ENCODE measurements at places on chromosomes 11 and 22.

DNA sequence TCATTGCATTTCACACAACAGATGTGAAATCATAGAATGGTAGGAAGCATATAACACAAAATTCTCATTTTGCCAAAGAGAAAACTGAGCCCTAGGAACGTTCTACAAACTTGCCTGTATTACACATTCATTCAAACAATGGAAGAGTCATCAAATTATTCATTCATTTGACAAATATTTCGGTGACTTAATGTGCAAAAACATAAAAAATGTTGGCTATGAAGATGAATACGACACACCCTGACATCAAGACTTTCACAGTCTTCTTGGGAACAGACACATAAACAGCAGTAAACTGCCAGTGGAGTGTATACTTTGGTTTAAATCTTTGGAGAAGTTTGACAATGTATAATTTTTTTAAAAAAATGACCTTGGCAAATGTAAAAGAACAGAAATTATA is 20.4 kb upstream of the C11orf87 start:
- no peak for DNase-seq

GRCh38 chr11:64848826-64849597 is 4.6 kb upstream of the CDC42BPG start:
- no peak for DNase-seq

DNA sequence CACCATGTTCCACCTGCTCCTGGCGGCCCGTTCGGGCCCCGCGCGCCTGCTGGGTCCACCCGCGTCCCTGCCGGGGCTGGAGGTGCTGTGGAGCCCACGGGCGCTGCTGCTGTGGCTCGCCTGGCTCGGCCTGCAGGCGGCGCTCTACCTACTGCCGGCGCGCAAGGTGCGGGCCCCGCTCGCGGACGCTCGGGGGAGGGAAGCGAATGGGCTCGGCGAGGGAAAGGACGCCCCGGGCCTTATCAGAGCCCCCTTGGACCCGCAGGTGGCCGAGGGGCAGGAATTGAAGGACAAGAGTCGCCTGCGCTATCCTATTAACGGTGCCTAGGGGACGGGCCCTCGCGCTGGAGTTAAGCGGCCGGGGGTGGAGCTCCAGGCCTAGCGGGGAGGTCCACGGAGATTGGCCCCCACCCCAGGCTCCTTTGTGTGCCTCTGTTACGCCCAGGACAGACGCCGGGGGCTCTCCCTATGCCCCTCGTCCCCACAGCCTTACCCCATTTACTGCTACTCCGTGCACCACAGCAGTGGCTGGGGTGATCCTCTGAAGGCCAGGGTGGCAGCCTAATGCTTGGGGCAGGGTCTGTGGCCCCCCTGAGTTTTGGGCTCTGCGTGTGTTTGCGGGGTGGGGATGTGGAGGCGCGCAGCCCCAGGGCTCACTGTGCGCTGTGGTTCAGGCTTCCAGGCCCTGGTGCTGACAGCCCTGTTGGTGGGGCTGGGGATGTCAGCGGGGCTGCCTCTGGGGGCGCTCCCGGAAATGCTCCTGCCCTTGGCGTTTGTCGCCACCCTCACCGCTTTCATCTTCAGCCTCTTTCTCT is 1.1 kb downstream of the TM7SF2 start:
- peak; percentile 69 for DNase-seq

DNA sequence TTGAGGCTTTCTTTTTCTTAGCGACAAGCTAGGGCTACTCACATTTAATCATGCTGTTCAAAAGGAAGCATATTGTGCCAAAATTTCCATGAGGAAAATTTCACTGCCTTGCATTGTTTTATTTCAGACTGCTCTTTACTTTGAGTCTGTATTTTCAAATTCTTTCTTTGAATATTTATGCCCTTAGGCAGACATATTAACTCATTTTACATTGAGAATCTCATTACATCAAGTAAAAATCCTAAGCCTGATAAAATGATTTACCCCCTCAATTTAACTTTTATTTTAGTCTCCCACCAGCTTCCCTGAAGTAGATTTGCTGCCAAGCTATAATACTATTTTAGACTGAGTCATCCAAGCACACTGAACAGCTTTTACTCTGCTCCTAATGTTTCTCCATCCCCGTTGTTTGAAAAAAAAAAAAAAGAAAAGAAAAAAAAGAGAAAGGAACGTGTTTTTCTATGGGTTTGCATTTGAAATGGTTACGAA is 189.3 kb upstream of the MTMR2 start:
- no peak for DNase-seq

- DNase-seq = no peak
Observed at GRCh38 chr11:119416606-119417580, 6.1 kb downstream of the THY1 start.

DNA sequence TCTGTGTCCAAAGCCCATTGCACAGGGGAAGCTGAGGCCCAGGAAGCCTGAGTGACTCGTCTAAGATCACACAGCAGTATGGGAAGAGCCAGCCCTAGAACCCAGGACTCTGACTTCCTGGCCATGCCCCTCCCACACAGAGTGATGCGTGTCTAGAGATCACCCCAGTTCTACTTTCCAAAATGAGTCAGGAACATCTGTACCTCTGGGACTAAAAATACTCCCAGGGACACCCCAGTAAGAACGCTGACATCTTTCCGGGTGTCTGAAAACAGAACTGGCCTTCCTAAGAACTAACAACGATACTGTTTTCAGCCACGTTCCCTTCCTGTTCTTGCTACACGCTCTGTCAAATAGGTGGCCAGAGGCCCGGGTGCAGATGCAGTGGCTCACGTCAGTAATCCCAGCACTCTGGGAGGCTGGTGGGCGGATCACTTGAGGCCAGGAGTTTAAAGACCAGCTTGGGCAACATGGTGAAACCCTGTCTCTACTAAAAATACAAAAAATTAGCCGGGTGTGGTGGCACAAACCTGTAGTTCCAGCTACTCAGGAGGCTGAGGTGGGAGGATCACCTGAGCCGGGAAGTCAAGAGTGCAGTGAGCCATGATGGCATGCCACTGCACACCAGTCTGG is 21.7 kb upstream of the PDGFB start:
- no peak for DNase-seq

DNA sequence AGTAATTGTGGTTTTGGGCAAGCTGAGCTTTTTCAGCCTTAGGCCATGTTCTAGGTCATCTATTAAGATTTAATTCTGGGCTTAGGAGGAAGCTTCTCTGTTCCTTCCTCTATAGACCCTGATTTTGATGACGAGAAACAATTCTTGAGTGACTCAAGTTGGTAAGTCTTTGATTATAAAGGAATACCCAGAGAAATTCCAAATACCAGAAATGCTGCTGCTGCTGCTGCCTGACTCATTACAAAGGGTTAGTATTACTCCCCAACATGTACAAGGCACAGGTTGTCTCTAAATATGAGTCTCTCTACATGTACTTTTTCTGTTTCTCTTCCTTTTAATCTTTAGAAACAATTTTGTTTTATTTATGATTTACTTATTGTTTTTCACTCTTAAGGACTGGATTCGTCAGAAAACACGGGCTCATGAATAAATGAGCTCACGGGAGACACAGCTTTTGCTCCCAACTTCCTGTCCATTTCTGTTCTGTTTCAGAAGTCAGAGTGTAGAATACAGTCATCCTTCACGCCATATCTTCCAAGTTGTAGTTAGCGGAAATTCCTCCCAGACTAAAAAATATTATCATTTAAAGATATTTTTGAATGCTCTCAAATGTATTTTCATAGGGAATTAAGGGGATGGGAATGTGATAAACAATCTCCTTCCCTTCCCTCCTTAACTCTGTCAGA is 31.8 kb upstream of the RBMXL2 start:
- no peak for DNase-seq

- peak; percentile 66 for DNase-seq
Observed at GRCh38 chr11:2945031-2945756, 16.0 kb upstream of the PHLDA2 start.

- no peak for DNase-seq
Observed at GRCh38 chr22:25540908-25541660, 23.4 kb upstream of the GRK3 start.

DNA sequence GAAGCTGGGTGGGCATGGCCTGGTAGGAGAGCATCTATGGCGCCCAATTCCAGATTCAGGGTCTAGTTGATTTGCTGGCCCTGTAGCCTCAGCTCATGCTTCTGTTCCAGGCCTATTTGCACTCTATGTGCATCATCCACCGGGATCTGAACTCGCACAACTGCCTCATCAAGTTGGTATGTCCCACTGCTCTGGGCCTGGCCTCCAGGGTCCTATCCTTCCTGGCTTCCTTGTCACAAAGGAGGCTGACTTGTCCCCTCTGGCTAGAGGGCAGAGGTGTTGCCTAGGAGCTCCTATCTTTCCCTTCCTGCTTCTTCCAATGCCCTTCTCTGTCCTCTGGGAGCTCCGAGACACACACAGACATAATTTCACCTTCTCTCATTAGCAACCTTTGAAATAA is 21.3 kb downstream of the PIK3IP1 start:
- no peak for DNase-seq

- no peak for DNase-seq
Observed at GRCh38 chr22:45150139-45150538, 13.6 kb upstream of the NUP50 start.

GRCh38 chr22:43186272-43187170 is at the start of gene TTLL12:
Gene TTLL12, minus strand, starts transcription at chr22:43187134. Its CDS starts 65 bp downstream, at chr22:43187069.
- peak; percentile 81 for DNase-seq

DNA sequence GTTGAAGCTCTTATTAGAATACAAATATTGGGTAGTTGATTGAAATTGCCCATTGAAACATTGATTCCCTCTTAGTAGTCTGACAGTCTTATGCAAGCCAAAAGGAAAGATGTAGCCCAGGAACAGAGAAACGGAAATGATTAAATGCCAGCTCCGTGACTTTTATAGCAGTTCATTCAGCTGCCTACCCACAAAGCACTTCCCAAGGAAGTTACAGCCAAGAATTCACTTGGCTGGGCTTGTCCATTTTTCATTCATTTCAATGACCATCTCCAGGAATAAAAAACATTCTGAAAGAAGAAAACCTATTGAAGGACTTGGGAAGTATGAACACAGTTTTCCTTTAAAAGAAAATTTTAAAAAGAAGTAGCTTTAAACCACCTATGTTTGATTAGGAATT is 62.0 kb downstream of the NCAM1 start:
- no peak for DNase-seq

GRCh38 chr11:69316956-69317355 is 23.0 kb downstream of the MYEOV start:
- DNase-seq = no peak

DNA sequence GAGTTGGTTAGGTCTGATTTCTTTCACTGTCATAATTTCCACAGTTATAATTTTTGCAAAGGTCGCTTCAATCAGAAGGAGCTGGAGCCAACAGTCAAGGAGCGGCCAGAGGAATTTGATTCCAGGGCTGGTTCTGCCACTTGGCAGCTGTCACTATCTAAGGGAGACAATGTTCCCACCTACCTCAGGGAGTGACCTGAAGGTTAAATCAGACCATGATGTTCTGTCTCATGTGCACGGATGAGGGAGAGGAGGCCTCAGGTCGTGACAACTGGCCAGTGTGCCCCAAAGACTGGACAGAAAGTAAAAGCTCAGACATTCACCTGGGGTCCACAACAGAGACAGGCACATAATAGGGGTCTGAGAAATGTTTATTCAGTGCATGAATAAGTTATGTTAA is 7.6 kb downstream of the MRGPRD start:
- no peak for DNase-seq

- DNase-seq = no peak
Observed at GRCh38 chr11:44464741-44465140, 100.7 kb upstream of the CD82 start.

- DNase-seq = no peak
Observed at GRCh38 chr22:46754110-46754799, 8.2 kb upstream of the TBC1D22A start.

GRCh38 chr11:105588001-105588400 is 21.9 kb upstream of the GRIA4 start:
- no peak for DNase-seq

GRCh38 chr11:66612458-66612857 is 4.0 kb upstream of the RBM14 start:
- no peak for DNase-seq

DNA sequence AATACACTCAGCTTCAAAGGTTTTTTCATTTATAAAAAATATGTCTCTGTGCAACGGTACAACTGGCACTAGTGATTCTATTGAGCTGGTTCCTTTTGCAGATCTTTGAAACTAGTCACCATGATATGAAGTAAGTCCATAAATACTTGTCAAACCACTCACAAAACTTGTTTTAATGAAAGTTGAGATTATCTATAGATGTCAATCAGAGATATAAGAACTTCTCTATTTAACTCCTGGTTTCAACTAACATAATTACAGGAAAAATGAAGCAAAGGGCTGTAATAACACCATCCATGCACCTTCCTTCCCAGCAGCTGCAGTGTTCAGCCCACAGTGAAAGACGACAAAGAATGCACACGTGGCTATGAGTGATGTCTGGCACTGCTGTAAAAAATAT is 44.7 kb downstream of the TMEM123 start:
- no peak for DNase-seq

DNA sequence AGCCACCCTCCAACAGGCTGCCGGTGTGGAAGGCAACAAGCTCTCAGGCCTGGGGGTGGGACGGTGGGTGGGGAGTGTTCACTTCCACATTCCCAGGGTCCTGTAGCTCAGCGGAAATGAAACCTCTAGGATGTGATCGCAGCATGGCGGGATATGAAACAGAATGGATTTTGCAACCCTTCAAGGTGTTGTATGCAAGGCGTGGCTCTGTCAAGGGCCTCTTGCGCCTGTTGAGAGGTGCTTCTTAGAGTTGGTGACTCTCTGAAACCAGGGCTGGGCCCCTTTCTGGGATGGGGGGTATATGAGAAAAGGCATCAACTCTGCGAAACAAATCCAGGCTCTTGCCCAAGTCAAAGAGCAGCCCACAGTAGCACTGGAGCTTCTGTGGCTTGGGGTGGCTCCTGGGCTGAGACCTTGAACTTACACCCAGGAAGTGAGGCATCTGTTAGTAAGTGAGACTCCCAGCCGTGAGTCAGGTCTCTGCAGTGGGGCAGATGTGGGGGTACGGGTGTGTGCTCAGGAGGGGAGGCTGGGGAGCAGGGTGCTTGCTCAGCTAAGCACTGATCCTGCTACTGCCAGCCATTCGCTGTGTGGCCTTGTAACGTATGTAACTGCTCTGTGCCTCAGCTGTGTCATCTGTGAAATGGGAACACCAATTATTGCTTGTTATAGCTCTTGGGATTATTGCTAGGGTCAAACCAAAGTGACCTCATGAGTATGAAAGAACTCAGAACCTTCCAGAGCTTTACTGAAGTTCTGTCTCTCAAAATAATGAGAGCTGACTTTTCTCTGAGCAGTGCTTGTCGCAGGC is 28.3 kb downstream of the NECTIN1 start:
- DNase-seq = no peak

- DNase-seq = no peak
Observed at GRCh38 chr11:18798799-18799469, 7.3 kb upstream of the PTPN5 start.

DNA sequence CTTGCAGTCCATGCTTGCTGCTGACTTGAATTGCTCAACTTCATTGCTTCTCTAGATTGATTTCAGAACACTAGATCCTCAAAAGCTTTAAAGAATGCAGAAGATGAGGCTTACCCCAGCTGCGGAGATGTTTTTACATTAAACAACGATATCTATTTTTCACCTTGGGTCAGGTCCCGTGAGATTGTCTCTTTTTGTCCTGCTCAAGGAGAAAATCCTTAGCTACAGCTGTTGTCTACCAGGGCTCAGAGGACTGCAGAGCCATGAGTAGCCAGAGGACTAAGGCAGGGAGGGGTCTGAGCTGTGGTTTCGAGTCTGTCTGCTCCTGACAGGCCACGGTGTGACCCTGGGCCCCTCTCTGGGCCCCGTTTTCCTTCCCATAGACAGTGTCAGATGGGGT is 51.4 kb downstream of the PKNOX2 start:
- no peak for DNase-seq

Measured in nephron progenitor cell (in vitro differentiated cells).